ENCODE measurements at places on chromosomes 6 and 20.

GRCh38 chr20:10505827-10506226 lies 70.7 kb downstream of the SLX4IP start:
- no peak for DNase-seq

DNA sequence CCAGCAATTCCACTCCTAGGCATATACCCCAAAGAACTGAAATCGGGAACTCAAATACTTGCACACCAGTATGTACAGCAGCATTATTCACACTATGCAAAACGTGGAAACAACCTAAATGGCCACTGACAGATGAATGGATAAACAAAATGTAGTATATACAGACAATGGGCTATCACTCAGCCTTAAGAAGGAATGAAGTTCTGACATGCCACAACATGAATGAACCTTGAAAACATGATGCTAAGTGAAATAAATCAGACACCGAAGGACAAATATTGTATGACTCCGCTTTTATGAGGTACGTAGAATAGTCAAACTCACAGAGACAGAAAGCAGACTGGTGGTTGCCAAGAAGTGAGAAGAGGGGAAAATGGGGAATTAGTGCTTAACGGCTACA lies 59.1 kb upstream of the CCN6 start:
- DNase-seq = no peak

GRCh38 chr6:166253281-166253681 lies 54.9 kb downstream of the PRR18 start:
- DNase-seq = no peak

- no peak for DNase-seq
Measured at GRCh38 chr6:18034798-18035202, 47.4 kb upstream of the KIF13A start.

DNA sequence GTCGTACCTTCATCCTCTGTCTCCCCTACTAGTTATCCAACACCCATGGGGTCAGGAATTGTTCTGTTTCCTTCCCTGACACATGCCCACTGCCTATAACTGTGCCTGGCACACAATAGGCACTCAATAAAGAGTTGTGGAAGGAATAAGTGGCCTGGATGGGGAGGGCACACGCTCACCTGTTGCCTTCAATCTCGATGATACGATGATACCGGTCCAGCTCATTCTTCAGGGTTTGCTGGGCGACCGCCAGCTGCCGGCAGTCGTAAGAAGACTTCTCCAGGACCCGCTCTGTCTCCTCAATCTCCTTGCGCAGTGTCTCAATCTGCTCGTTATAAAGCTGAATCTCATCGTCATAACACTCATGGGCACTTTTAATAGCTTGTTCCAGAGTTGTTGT lies 32.5 kb downstream of the BFSP1 start:
- no peak for DNase-seq

- DNase-seq = no peak
Measured at GRCh38 chr6:11796829-11797228, 18.2 kb upstream of the ADTRP start.

DNA sequence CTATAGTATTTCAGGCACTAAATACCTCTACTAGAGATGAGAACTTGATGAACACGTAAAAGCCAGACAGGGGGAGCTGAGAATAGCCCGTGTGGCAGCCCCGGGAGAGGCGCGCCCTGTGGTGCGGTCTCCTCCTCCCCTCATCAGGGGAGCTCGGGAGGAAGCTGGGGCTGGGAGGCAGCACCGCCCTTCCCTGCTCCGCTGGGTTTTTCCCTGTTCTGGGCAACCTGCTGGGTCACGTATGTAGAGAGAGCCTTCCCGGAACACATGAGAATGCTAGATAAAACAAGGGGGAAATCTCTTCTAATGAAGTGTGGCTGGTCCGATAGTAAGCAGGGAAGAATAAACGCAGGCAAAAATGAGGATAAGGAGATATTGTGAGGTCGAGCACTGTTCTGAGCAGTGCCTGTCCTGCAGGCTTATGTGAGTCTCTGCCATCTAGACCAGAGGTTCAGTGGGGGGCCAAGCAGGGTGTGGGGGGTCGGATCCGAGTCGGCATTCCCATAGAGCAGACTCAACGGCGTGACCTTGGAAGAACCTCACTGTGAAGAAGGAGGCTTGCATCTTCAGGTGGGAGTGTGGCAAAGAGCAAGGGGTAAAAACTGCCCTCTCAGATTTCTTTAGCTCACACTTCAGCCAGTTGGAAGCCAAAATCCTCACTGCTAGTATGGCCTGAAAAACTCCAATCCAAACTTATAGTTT lies 13.4 kb upstream of the RPS6KA2 start:
- DNase-seq = no peak

DNA sequence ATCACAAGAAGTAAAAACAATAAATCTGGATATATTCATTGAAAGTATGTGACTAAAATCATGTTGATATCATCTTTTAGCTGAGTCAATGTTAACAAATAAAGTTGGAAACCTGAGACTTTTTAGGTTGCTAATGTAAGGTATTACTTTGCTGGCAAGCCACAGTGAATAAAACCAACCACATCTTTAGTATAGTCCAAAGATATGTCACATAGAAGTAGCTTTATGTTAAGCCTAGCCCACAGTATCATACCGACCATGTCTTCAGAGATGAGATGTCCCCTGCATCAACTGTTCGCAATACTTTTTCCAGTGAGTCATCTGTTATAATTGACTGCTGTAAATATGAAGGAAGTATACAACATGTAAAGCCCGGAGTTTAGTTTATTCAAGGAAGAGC lies 107.6 kb upstream of the MCHR2 start:
- DNase-seq = no peak

DNA sequence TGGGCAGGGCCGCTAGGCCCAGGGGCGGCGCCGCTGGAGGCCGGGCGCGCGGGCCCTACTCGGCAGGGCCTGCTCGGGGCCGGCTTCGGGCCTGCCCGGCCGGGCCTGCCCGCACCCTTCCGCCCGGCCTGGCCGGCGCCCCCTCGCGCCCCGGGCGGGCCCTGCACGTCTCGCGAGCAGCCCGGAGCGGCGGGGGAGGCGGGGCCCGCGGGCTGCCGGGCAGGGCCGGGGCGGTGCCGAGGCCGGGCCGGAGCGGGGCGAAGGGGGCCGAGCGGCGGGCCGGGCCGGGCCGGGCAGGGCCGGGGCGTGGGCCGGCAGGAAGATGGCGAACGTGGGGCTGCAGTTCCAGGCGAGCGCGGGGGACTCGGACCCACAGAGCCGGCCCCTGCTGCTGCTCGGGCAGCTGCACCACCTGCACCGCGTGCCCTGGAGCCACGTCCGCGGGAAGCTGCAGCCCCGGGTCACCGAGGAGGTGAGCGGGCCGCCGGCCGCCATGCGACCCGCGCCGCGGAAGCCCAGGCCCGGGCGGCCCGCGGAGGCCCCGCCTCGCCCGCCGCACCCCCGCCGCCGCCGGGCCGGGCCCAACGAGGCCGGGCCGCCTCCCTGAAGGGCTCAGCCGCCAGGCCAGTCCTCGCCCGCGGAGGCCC lies at the start of gene NPEPL1:
Gene NPEPL1, plus strand, starts transcription at position 222 of the 647 bp plus-strand sequence. Its CDS starts 101 bp downstream, at position 323.
- DNase-seq = peak; percentile 65

DNA sequence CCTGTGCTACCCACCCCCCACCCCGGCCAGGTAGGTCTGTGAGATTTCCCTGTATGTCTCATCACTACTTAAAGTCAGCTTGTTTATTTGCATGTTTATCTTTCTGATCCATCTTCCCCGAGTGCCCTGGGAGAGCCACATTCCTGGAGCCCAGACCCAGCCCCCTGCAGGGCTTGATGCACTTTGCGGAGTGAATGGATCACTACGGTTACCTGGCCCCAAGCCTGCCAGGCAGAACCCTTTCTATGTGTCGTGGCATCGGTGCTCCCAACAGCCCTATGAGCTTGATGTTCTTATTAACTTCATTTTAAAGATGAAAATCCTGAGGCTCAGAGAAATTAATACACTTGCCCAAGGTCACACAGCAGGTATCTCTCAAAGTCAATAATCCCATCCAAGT lies 13.6 kb upstream of the SLCO4A1 start:
- DNase-seq = no peak

- no peak for DNase-seq
Measured at GRCh38 chr6:43828711-43829110, 58.7 kb downstream of the VEGFA start.

Data from hematopoietic multipotent progenitor cell treated with erythropoietin and hydrocortisone succinate and interleukin-3 and kit ligand, for 17 days (in vitro differentiated cells).